GM10248 (cell line): ENCODE measurements at places on chromosomes 5 and 9.

DNA sequence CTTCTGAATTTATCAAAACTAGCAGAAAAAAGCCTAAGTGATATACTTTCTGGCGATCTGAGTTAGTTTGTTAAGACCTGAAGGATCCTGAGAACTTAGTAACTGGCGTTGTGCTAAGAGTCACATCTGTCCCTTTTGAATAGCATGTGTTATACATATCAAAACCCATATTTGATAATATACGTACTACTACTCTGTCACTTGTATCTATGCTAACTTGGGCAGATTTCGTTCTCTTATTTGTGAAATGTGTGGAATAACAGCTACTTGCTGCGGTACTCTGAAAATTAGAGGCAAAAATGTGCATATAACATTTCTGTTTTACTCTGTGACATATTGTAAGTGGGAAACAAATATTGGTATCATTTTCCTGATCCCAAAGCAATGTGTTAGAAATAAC lies 126.4 kb downstream of the PARP8 start:
- DNase-seq, result no peak

GRCh38 chr5:111061618-111062017 lies 9.9 kb upstream of the TSLP start:
- no peak for DNase-seq

GRCh38 chr5:73902327-73903051 lies 276.5 kb downstream of the ARHGEF28 start:
- DNase-seq, result peak; percentile 44

- DNase-seq, result peak; percentile 93
These were observed 6.4 kb upstream of the PURA start for GRCh38 chr5:140107312-140108092.

DNA sequence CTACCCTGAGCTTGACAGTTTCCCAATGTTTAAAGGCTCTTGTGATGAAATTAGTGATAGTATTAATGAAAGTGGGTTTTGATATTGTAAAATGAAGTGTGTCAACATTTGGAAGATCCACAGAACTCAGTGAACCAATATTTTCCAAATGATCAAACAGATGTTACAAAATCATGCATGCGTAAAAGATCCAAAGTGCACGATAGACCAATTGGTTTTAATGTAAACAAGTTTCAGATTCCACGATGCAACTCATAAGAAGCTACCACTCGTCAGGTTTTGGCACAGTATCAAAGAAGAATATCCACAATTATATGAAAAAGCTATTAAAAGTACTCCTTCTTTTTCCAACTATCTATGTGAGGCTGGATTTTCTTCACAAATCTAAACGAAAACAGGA lies 82.3 kb downstream of the SLC38A9 start:
- no peak for DNase-seq

DNA sequence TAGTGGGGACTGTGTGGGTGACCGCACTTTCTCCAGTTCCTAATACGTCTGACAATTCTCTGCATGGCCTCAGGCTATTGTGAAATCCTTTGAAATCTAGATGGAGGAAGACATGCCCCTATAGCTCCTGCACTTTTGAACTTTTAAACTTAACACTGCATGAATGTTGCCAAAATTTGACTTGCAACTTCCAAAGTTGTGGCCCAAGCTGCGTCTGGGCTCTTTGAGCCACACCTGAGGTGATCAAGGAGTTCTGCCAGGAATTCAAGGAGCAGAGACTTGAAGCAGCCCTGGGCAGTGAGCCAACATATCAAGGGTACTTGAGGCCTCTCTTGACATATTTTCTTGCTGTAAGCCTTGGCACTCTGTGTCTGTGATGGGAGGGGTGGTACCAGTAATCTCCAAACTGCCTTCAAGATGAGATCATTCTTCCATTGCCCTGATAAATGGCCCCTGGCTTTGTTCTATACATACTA lies 1336.1 kb upstream of the CDH9 start:
- no peak for DNase-seq
